Eye (tissue), 1 donor: ENCODE measurements at places on chromosomes 12 and 14.

GRCh38 chr12:104276273-104277131, 27.0 kb upstream of the EID3 start:
- DNase-seq: no peak

DNA sequence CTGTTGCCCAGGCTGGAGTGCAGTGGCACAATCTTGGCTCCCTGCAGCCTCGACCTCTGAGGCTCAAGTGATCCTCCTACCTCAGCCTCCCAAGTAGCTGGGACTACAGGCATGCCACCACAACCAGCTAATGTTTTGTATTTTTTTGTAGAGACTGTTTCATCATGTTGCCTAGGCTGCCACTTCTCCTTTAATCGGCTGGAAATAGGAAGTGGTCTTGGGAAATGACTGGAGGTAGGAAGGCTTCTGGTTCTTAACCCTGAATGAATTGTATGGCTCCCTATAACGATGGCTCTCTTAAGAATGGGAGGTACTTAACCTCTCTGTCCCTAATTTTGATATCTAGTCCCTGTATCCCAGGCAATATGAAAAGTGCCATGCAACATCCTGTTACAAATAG, 113.9 kb upstream of the USP15 start:
- DNase-seq: no peak

- no peak for DNase-seq
These were observed 73.2 kb upstream of the SLC35F4 start for GRCh38 chr14:57939084-57939483.

GRCh38 chr12:108779998-108780688, 48.8 kb upstream of the CORO1C start:
- no peak for DNase-seq

DNA sequence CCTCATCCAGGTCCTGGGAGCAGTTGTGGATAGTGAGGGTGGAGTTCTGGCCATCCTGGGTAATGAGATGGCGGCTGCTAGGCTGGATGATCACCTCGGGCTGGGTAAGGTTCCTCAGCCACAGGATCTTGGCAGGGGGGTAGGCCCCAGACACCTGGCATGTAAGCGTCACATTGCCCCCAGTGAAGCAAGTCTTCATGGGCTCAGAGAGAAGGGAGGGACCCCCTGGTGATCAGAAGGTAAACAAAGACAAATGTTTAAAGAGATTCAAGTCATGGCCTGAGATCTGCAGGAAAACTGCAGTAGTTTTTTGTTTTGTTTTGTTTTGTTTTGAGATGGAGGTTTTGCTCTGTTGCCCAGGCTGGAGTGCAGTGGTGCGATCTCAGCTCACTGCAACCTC, 12.8 kb upstream of the WSB2 start:
- no peak for DNase-seq
